Right forelimb (tissue), 1 donor: ENCODE measurements at places on chromosomes 12 and 14.

GRCh38 chr12:17528394-17528793, 561.6 kb downstream of the RERGL start:
- DNase-seq, result no peak

GRCh38 chr12:55955800-55956508, 9.9 kb downstream of the PMEL start:
- DNase-seq, result no peak

GRCh38 chr12:99984271-99985128, at the start of gene ANKS1B:
Gene ANKS1B, minus strand, starts transcription at chr12:99984936. Its CDS starts 699 bp downstream, at chr12:99984237.
- DNase-seq, result peak; percentile 74

- DNase-seq, result no peak
Observed at GRCh38 chr12:46147144-46147543, 121.7 kb downstream of the SLC38A1 start.

DNA sequence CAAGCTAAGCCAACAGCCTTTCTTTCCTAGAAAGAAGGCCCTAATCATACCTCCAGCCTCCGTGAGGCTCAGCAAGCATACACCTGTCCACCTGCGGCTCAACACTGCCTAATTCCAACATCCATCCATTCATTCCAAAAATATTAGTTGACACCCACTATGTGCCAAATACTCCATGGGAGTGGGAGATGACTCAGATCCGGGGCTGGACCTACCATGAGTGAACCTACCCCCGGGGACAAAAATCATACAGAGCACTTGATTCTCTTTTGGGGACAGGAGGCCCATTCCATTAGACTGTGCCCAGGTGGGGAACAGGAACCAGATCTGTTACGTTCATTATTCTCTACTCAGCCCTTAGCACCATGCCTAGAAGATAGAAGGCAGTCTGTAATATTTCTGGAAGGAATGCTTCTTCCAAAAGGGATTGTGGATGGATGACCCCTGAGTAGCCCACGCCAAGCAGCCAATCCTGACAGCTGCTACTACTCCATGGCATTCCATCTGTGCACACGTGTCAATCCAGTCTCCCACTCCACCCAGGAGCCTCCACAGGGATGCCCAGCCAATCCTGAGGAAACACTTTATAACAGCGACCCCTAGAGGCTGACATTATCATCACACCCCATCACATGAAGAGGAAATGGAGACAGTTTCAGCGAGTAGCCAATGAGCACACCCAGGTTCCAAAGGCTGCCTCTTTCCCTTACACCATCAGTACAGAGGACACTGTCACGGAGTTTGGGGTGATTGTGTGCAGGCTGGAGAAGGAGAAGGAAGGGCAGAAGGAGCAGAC, 170.7 kb downstream of the ESRRB start:
- DNase-seq, result no peak

GRCh38 chr12:40123496-40123895, 17.6 kb upstream of the SLC2A13 start:
- no peak for DNase-seq

DNA sequence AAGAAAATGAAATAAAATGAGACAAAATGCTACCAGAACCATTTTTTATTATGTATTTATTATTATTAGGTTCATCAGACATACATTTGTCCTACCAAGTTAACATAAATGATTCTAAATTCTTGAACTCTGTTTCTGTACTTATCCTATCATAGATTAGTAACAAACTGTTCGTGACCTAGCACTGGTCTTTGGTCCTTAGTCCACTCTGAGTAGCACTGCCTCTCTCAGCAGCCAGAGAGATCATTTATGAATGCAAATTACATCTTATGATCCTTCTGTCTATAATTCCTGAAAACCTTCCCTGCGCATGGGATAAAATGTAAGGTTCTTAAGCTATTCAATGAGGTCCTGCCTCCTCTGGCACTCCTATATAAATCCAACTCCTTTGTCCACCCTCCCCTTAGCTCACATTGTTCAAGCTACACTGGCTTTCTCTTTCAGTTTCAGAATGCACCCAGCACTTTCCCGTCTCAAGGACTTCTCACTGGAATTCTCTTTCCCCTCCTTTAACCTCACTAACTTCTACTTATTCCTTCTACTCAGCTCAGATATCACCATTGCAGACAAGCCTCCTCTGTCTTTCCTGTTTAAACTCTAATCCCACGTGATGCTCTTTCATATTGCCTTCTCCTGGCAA, 17.1 kb downstream of the PDZRN4 start:
- DNase-seq, result no peak

DNA sequence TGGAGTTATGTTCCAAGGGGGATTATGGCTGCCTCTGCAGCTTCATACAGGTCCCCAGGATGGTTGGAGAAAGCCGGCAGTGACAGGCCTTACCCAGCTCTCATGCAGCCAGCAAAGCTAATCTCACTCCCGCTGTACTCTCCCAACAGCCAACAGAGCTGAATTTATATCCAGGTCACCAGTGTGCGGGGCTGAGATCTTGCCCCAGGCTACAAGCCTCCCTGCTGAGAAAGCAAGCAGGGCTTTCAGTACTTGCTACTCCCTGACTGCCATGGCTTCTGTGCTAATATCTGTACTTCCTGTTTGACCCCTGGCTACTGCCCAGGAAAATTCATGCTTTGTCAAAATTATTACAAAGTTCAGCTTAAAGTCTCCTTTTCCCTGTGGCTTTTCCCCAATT, 92.9 kb downstream of the ATP23 start:
- DNase-seq, result no peak

DNA sequence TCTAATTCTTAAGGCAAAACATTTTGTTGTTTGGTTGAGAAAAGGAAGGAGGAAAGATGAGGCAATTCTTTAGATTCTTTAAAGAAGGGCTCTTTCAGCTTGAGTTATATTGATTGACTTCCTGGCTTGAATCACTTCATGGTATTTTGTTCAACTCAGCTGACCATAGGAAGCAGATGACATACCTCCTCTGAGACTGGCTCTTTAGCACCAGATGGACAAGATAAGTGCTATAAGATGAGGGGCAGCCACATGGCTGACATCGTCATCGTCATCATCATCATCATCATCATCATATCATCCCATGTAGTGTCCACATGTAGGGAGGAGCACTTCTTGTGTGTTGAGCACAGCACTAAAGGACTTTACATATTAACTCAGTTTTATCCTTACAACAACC, 81.3 kb downstream of the SSPN start:
- no peak for DNase-seq
